ENCODE measurements at places on chromosomes 6 and 20.

DNA sequence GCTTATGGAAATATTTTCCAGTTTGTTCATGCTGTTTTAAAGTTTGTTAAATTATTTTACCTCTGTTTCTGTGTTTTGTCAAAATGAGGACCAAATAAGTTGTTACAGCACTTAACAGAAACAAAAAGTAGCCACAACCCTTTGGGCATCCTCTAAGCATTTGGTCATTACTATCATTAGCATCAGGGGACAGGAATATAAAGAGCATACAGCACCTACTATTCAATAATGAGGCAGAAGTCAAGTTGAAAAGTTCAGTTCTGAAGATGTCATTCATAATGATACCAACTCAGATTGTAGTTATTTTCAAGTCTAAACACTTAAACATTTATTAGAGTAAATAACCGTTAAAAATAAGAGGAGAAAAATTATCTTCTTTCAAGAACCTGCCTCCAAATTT lies 862.3 kb upstream of the FLRT3 start:
- DNase-seq, result no peak

DNA sequence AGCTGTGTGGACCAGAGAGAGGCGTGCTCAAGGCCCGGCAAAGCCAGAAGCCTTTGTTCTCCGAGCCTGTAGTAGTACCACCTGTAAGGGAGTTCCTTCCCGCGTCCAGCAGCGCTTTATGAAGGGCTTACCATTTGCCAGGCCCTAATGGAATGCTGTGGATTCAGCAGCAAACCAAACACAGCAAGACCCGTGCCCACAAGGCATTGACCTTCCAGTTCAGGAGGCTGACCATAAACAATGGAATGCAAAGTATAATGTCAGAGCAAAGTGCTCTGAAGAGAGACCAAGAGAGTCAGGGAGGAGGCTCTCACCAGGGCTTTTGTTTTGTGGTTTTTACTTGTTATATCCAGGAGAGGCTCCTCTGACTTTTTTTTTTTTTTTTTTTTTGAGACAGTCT lies 209.8 kb downstream of the ZMYND8 start:
- no peak for DNase-seq

- no peak for DNase-seq
Measured at GRCh38 chr20:33119725-33120720, 40.6 kb downstream of the BPIFB4 start.

DNA sequence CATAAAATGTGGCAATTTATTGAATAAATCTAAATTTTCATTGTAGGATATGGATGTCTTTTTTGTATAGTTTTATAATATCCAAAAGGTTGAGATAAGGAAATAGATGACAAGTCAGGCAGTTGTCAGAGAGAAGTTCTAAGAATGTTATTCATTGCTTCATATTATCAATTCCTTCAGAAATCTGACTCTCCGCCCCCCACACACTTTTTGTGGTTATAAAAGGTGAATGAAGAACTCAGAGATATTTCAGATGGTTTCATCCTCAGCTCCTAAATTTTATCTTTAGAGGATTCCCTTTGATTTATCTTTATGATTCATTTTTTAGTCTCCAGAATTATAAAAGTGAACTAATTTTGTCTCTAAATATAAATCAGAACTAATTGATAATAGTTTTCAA lies 136.1 kb upstream of the NOX3 start:
- DNase-seq, result no peak

GRCh38 chr20:36836591-36837269 lies 39.2 kb upstream of the TLDC2 start:
- no peak for DNase-seq

GRCh38 chr6:72535124-72535523 lies 86.7 kb upstream of the KCNQ5 start:
- no peak for DNase-seq

DNA sequence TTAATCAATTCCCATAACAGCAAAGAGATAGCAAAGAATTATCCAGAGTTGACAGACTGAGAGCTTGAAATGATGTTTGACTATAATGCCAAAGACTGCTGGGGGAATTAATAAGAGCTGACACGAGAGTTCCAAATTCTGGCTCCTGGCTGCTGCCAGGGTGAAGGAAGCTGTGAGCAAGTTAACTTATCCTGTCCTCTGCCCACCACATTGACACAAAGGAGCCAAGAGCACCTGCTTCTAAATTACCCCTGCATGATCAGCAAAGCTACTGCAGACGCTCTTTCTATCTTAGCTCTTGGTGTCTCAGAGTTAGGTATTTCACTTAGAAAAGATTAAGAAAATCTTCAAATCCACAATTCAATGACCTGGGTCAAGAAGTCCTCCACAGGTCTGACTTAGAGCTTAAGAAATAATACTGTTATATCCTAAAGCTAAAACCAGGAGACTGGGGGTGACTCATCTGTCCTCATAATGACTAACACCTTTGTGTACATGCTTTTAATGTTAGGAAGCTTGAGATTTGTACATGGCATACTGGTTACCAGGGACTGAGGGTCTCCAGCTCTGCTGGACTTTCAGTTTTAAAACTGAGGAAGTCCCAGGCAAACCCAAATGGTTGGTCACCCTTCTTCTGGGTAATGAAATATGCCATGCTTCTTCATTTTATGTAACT lies 13.2 kb upstream of the FRK start:
- DNase-seq, result no peak

- DNase-seq, result no peak
Measured at GRCh38 chr20:43969028-43969447, 54.4 kb downstream of the TOX2 start.

DNA sequence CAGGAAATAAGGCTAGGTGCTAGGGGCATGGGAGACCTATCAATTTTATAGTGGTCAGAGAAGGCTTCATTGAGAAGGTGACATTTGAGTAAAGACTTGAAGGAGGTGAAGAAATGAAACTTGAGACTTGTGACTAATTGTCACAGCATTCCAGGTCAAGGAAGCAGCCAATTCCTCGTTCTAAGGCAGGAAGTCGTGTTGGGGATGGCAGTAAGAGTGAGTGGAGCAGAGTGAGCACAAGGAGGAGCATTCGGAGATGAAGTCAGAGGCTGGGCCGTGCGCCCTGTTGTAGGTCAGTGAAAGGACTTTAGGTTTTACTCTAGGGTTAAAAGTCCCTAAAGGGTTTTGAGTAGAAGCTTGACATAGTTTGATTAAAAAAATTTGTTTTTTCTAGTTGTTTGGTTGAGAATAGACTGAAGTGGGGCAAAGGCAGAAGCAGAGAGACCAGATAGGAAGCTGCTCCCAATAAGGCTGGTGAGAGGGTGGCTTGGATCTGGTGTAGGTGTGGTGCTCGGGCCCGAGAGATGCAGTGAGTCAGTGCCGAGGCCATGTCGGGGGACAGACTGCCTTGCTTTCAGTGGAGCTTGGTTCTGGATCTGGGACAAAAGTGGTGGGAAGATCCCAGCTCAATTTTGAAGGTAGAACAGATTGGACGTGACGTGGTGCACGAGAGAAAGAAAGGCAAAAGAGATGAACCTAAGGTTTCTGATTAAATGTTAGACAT lies 2.6 kb upstream of the RSPH3 start:
- no peak for DNase-seq

DNA sequence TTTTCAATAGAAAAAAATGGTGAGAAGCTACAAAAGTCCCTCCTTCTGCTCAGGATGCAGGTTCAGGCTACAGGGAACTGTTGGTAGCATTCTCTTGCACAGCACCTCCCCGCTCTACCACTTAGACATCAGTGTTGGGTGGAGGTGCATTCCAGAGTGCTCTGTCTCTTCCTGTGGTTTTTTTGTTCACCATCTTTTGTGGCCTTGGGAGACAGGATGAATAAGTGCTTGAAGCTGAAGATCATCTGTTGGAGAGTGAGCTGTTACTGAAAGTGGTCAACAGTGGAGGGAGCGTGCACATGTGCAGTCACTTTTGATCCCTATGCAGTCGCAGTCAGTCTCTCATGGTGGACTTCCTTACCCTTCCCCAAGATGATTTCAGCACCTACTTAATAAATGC lies 16.6 kb upstream of the BTBD3 start:
- no peak for DNase-seq

DNA sequence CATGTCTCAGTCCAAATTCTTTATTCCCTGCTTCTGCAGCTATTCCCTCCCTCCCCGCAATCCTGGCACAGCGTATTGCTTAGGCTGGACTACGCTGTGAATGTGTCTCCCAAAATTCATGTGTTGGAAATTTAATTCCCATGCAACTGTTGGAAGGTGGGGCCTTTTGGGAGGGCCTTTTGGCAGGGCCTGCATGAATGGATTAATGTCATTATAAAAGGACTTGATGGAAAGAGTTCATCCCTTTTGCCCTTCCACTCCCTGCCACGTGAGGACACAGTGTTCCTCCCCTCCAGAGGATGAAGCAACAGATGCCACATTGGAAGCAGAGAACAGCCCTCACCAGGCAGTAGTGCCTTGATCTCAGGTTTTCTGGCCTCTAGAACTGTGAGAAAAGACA lies 20.4 kb upstream of the NOTCH4 start:
- no peak for DNase-seq

DNA sequence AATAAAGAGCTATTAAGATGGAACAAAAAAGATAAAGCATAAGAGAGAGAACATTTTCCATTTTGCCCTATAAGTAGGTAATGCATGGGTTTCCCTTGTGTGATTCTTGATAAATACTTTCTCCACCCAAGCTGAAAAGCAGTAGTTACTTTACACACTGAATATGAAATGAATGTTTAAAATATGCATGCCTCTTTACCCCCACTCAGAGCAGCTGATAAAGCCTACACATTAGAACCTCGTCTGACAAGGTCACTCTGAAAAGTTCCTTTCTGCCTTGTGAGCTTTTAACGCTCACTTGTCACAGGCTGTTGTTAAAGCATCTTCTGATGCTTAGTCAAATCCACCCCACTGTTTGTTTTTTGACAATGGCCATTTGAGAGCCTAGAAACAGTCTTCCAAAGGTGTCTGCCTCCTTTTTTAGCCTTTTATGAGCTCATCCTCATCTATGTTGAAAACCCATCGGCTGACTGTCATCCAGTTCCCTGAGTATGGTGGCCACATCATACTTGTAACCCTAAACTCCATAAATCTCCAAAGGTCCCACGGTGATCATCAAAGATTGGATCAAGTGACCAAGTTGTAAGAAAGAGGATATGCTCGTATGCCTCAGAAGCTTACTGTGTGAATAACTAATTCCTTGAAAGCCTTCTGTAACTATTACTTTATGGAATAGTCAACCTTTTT lies 102.8 kb downstream of the ATXN1 start:
- no peak for DNase-seq

DNA sequence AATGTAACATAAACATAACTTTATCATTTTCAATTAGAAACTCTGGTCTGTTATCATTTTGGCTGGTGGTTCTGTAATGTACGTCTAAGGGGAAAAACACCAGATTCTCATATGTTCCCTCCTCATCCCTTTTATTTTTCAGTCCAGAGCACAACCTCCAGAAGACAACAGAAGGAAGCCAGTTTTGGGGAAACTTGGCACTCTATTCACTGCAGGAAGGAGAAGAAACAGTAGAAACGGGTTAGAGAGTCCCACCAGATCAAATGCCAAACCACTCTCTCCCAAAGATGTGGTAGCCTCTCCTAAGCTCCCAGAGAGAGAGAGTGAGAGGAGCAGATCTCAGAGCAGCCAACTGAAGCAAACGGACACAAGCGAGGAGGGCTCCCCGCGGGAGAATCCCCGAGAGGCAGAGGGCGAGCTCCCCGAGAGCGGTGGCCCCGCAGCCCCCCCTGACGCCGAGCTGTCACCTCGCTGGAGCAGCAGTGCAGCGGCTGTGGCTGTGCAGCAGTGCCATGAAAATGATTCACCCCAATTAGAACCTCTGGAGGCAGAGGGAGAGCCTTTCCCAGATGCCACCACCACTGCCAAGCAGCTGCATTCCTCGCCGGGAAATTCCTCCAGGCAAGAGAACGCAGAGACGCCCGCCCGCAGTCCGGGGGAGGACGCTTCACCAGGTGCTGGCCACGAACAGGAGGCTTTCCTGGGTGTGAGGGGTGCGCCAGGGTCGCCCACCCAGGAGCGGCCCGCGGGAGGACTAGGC lies 117.8 kb downstream of the RTN4IP1 start:
- DNase-seq, result peak; percentile 26

- no peak for DNase-seq
Measured at GRCh38 chr20:9087531-9088217, 18.8 kb downstream of the PLCB4 start.

DNA sequence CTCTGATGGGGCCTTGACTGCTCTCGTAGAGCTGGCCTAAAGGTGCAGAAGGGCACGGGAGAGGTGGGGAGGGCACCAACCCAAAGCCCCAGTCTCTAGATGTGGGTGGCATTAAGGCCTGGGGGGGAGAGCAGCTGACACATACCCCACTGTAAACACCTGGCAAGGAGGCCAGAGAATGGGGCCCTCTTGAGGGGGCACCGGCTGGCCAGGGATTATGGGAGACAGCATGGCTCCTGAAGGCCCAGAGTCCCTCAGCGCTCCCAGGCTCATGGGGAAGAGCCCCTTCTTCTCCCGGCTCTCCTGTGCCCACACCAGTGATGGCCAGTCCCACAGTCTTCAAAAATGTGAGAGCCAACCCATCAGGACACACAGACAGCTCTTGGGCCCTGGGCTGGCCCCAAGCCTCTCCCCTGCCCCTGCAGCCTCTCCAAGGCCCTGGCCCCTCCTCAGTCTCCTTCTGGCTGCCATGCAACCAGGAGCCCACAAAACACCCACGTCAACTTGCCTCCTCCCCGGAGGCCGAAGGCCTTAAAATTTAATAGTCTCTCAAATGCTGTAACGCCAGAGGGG lies 58.2 kb upstream of the FOXP4 start:
- DNase-seq, result no peak

- DNase-seq, result no peak
Measured at GRCh38 chr20:2624190-2624589, 28.2 kb upstream of the NOP56 start.

DNA sequence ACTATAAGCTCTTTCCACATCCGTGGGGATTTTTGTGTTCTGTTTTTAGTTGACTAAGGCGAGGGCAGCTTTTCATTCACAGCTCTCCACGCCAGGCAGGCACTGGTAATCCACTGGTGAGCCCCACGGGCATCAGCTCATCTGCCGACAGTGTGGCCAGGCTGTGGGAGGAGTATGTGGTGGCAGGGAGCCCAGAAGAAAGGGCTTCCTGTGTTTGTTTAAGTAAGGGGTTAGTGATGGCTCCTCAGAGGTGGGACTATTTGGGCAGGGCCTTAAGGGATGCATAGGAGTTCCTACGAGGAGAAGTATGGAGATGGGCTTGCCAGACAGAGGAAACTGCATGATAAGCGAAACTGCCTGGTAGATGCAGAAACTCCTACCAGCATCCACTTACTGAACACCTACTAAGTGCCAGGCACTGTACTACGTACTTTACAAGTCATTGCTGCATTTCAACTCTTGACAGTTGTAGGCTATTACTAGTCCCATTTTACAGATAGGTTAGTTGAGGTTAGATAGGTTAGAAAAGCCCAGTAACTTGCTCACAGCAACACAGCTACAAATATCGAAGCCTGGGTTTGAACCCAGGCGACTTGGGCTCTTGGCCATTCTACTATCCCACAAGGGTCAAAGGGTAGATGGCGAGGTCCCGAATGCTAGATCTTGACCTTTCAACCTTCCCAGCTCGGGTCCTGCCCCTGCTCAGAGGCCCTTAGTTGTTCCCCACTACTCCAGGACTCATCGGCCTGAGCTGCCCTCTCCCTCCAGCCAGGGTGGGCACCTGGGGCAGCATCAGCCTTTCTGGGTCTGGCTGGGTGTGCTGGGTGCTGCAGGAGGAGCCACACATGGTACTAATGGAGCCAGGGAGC lies 55.1 kb downstream of the CEBPB start:
- DNase-seq, result no peak

GRCh38 chr6:161242779-161243693 lies 30.8 kb downstream of the AGPAT4 start:
- DNase-seq, result no peak

- no peak for DNase-seq
Measured at GRCh38 chr6:153484056-153484455, 353.0 kb upstream of the RGS17 start.

All from activated T-helper 1 cell treated with anti-CD3 and anti-CD28 coated beads, Interleukin-2, amount 50 U/mL, for 16 hours (primary cell).